Cortex of kidney (tissue), 1 donor: ENCODE measurements at places on chromosomes 12 and 14.

DNA sequence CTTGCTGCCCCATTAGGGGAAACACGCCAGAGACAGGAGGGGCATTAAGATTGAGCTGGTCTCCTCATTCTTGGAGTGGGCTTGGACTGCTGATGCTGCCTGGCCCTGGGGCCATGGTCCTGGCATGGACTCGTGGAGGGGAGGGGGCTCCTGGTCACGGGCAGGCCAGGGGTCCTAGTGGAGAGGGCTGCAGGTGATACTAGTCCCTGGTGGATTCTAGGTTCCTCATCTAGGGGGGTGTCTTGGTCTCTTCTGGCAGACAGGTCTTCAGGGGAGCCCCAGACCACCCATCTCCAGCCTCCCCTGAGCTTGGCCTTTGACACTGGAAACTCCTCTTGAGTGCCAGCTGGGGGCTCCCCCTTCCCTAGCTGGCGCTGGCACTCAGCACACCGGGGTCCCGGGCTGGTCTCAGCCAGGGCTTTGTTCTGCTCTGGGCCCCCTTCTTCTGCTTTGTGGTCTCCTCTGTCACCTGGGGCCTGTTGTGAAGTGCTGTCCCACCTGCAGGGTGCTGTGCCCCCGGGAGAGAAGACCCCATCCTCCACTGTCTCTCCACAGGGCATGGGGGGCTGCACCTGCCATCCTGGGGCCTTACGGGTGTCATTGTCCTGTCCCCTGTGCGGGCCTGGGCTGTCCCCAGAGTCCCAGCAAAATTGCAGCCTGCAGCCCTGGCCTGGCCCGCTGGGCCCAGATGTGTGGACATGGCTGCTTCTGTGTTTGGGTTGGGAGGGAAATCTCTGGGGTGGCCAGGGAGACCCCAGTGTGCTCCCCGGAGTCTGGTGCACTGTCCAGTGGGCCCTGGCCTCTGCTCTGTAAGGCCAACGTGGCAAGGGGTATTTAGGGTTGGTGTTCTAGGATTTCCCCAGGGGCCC is 2.3 kb downstream of the KIF26A start:
- no peak for DNase-seq

DNA sequence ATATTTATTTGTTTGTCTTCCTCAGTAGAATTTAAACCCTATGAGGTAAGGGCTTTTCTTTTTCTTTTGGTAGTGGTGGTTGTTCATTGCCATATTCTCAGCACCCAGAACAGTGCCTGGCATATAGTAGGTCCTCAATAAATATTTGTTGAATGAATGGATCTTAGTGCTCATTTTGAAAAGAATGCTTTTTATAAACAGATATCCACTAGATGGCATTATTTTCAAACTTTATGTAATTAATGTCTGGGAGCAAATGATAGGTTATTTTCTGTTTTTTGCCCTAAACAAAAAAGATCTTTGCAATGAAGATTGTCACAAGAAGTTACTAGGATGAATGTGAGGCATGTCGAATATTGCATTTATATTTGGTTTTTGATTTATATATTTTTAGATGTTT is 64.1 kb downstream of the RAD51B start:
- no peak for DNase-seq

DNA sequence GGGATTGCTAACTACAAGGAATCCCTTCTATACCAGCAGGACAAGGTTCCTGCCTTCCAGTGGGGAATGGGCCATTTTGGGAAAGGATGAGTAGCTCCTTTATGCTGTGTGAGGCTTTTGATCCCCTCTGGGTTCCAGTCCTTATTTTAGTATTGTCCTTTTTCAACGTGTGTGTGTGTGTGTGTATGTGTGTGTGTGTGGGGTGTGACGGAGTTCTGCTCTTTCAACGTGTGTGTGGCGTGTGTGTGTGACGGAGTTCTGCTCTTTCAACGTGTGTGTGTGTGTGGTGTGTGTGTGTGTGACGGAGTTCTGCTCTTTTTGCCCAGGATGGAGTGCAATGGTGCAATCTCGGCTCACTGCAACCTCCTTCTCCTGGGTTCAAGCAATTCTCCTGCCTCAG is 27.4 kb downstream of the RAB35 start:
- DNase-seq, result no peak

DNA sequence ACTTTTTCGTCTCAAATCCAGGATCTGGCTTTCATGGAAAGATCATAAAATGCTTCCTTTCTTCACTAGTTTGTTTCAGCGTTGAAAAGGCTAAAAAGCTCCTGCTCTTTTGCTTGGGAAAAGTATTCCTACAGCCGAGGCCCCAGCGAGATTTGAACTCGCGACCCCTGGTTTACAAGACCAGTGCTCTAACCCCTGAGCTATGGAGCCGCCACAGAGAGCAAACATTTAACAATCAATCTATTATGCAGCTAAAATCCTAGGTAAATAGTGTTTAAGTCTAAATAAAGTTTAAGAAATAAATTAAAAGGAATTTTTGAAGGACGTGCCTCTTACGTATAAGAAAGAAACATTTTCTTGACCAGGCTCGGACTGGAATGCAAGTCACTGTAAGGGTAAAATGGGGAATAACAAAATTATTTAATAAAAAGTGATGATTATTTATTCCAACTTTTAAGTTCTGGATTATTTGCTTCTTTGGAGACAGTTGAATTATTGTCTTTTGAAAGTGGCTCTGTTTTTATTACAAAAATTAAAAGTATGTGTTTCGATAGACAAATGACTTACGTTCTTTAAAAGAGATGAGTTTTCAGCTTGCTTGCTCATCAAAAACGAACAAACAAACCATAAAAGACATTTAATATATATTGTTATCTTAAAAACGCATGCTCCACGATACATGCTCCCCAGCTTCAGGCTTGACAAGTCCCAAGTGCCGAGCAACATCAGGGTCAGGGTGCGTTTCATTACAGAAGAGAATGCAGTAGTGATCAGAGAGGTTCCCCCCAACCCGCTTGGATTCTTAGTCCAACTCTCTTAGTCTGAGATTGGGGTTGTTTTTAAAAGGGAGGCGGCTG is 10.2 kb downstream of the OR6S1 start:
- DNase-seq, result no peak

DNA sequence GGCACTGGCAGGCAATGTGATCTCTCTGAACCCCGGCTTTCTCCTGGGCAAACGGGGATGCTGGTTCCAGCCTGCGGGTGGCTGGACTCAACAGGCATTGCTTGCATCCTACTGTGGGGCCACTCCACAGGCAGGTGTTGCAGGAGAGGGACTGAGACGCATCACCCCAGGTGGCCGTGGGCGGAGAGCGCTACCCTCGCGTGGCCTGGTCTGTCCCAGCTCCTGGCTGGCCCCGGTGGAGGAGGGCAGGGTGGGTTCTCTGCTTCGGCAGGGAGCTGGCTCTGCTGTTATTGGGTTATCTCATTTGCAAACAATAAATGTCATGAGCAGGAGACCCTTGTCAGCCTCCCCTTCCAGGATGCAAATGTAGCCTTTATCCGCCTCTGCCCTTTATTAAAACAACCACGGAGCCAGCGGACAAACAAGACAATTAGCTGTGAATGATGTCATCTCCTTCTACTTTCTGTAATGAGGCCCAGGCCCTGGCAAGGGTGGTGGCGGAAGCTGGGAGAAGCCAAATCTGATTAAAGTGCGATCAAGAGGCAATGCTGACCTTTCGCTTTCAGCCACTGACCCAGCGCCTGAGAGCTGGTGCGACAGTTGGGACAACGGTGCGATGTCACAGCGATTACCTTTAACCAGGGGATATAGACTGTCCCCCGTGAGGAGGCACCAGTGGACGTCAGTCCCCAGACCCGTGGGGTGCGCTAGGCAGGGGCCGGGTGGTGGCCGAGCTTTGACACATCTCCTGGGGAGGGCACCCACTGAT is 161.8 kb downstream of the KIF26A start:
- DNase-seq, result no peak

GRCh38 chr12:131830335-131830913 is 2.2 kb downstream of the MMP17 start:
- no peak for DNase-seq

DNA sequence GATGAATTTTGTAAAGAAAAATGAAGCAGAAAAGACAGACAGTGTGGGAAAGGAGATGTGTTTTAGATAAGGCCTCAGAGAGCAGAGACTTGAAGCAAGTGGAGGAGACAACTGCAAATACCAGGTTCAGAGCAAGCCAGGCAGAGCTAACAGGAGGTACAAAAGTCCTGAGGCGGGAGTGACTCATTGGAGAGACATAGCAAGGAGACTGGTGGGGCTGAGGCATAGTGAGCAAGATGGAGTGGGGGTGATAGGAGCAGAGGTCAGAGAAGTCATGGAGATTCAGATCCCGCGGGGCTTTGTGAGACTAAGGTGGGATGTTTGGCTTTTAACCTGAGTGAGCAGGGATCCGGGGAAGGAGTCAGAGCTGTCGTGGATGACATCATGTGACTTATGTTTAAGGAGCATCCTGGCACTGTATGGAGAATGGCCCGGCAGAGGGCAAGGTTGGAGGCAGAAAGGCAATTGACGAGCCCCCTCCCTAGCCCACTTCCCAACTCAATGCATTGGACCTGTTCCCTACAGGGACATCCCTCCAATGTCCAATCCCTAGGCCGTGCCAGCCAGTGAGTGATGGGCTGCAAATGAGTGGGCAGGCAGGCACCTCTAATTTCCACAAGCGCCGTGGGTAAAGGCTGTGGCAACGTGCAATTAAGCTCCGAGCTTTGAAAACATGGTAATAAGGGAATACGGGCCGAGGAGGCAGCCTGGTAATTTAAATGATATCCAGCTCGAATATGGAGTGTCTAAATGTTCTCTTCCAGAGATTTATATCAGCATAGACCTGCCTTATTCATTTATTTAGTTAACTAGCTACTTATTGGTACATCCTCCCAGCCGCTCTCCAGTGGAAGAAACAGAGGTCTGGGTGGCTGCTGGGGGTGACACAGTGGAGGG is 206.8 kb upstream of the LHX5 start:
- DNase-seq, result no peak

GRCh38 chr12:44031472-44032185 is 195.7 kb downstream of the TMEM117 start:
- DNase-seq, result no peak

GRCh38 chr12:53096089-53096741 is 1.3 kb upstream of the IGFBP6 start:
- no peak for DNase-seq

DNA sequence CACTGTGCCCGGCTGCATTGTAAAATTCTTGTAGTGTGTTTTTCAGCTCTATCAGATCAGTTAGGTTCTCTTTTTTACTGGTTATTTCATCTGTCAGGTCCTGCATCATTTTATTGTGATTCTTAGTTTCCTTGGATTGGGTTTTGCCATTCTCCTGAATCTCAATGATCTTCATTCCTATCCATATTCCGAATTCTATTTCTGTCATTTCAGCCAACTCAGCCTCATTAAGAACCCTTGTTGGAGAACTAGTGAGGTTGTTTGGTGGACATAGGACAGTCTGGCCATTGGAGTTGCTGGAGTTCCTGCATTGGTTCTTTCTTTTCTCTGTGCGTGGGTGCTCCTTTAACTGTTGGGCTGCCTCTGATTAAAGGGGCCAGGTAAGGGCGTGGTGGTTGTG is 5.6 kb upstream of the C1S start:
- DNase-seq, result no peak

DNA sequence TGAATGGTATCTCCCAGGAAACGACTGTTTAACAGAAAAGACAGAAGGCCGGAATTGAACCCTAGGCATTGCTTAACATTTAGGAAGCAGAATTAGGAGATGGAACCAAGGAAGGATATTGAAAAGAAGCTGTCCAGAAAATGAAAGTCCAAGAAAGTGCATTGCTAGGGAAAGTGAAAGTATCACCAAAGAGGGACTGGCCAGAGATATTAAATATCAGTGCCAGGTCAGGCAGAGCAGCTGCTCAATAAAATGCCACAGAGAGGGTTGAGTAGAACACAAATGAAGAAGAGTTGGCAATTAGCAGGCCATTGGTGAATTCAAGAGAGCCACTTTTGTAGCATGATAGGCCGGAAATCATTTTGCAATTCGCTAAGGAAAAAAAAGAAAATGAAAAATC is 101.6 kb downstream of the CFAP54 start:
- no peak for DNase-seq

- no peak for DNase-seq
Measured at GRCh38 chr14:96109596-96110355, 70.6 kb downstream of the C14orf132 start.

DNA sequence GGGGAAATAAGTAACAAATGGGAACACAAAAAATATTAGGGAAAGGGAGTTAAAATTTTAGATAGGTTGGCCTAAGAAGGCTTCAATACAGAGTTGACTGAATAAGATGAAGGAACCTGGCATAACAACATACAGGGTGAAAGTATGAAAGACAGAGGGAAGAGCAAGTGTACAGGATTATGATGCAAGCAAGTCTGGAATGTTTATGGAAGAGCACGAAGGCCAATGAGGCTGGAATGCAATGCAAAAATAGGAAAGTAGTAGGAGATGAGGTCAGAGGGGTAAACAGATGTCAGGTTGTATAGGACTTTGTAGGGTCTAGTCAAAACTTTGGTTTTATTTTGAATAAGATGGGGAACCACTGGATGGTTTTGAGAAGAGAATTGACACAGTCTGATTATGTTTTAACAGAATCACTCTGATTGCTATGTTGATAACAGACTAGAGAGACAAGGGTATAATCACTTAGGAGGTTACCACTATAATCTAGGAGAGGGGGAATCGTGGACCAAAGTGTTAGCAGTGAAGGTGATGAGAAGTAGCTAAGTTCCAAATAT is 96.8 kb downstream of the OSBPL8 start:
- DNase-seq, result no peak
